Esophagus muscularis mucosa (tissue), 4 donors: ENCODE measurements at places on chromosomes 6 and 20. TPM values are rescaled to one million over a fixed set of nuclear protein-coding genes. Genes with fewer than 3 reads are reported as not detected.

Gene CLIC5
- 6.3 TPM for total RNA-seq

Gene GSTA2
- total RNA-seq, result not detected

Gene FNDC11
- total RNA-seq, result 0.39 TPM

Gene PNPLA1
- not detected for total RNA-seq

Gene WFDC10B
- 0.69 TPM for total RNA-seq

Gene GNAS-AS1
- total RNA-seq, result 0.42 TPM

Gene PEX7
- total RNA-seq, result 5.0 TPM

Gene LTA
- not detected for total RNA-seq

Gene C20orf141
- not detected for total RNA-seq

DNA sequence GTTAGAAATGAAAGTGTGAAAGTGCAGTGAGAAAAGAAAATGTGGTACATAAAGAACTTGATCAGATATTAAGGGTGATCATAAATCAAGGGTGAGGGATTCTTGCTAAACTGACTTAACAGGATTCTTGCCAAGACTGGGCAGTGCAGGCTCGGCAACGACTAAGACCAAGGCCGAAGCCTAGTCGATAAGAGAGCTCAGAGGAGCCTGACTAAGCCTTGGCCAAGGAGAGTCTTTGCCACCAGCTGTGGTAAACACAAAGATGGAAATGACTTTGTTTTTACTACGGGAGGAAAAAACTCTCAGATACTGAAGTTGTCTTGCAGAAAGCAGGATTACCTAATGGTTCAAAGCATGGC lies 196.6 kb downstream of the LY86 start:
- H3K27me3 ChIP-seq, result no peaks in the 10 kb centered on the region
- peaks cover 10% of the 10 kb centered on the region for H3K4me1 ChIP-seq
- no peak for DNase-seq
- H3K36me3 ChIP-seq, result no peaks in the 10 kb centered on the region
- H3K4me3 ChIP-seq, result no peak overlapping the region

- no peak overlapping the region for H3K27ac ChIP-seq
- no peaks in the 10 kb centered on the region for H3K27me3 ChIP-seq
- H3K4me3 ChIP-seq, result no peak overlapping the region
- H3K36me3 ChIP-seq, result no peaks in the 10 kb centered on the region
- H3K4me1 ChIP-seq, result no peaks in the 10 kb centered on the region
Observed at GRCh38 chr6:145823328-145823944, 8.8 kb upstream of the FBXO30 start.

GRCh38 chr6:72716916-72717315 lies 95.1 kb downstream of the KCNQ5 start:
- no peak for DNase-seq
- no peak overlapping the region for H3K4me3 ChIP-seq
- H3K27ac ChIP-seq, result no peak overlapping the region
- no peaks in the 10 kb centered on the region for H3K4me1 ChIP-seq

DNA sequence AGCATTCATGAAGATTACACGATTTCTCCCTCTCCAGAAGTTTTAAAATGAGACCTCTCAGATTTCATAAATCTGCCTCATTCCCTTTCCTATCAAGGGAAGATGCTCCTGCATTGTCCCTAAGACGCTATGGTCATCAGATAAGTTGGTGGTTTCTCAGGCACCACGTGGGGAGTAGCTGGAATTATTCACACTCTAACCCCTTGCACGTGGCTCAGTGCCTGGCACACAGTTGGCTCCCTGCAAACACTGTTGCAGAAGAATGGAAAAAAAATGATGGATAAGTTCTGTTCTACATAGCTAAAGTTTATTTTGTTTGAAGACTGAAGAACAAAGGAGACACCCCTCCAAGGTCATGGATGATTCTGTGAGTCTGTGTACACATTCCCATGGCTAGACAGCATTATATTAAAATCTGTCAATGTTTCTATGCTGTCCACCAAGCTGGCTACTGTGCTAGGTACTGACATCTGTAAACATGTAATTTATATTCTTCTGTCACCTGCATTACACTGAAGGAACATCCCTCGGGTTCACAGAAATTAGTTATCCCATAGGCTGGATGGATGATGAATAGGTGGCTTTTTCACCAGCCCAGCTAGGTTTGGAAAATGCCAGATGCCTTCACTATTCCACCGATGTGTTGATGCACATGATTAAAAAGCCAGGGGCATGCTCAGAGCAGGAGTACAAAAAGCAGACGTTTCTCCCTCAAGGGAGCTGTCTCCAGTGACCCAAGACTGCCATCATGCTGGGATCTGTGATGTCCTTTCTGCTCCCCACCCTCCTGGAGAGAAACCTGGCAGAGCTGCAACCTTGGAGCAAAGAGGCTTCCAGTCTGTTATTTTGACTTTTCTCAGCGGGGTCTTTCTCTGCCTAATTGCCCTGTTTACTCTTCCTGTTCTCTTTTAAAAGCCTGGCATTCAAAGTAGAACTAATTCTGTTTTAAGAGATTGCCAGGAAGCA lies 610.5 kb downstream of the UTRN start:
- H3K4me1 ChIP-seq, result peaks cover 9% of the 10 kb centered on the region
- H3K27me3 ChIP-seq, result no peaks in the 10 kb centered on the region
- no peak for DNase-seq
- H3K36me3 ChIP-seq, result no peaks in the 10 kb centered on the region
- H3K27ac ChIP-seq, result no peak overlapping the region

GRCh38 chr6:161188547-161189465 lies 85.1 kb downstream of the AGPAT4 start:
- H3K4me3 ChIP-seq, result no peak overlapping the region
- no peak overlapping the region for H3K27ac ChIP-seq
- H3K4me1 ChIP-seq, result no peaks in the 10 kb centered on the region
- H3K36me3 ChIP-seq, result no peaks in the 10 kb centered on the region
- DNase-seq, result peak; percentile 80

- peaks cover 17% of the 10 kb centered on the region for H3K4me1 ChIP-seq
- H3K36me3 ChIP-seq, result no peaks in the 10 kb centered on the region
- DNase-seq, result peak; percentile 82
- no peak overlapping the region for H3K4me3 ChIP-seq
- no peaks in the 10 kb centered on the region for H3K27me3 ChIP-seq
Observed at GRCh38 chr6:39801456-39802251, 9.5 kb downstream of the DAAM2 start.

GRCh38 chr20:32431457-32431856 lies 73.3 kb downstream of the ASXL1 start:
- no peak overlapping the region for H3K27ac ChIP-seq
- H3K36me3 ChIP-seq, result peaks cover 87% of the 10 kb centered on the region
- DNase-seq, result no peak
- H3K4me1 ChIP-seq, result no peaks in the 10 kb centered on the region
- no peak overlapping the region for H3K4me3 ChIP-seq

DNA sequence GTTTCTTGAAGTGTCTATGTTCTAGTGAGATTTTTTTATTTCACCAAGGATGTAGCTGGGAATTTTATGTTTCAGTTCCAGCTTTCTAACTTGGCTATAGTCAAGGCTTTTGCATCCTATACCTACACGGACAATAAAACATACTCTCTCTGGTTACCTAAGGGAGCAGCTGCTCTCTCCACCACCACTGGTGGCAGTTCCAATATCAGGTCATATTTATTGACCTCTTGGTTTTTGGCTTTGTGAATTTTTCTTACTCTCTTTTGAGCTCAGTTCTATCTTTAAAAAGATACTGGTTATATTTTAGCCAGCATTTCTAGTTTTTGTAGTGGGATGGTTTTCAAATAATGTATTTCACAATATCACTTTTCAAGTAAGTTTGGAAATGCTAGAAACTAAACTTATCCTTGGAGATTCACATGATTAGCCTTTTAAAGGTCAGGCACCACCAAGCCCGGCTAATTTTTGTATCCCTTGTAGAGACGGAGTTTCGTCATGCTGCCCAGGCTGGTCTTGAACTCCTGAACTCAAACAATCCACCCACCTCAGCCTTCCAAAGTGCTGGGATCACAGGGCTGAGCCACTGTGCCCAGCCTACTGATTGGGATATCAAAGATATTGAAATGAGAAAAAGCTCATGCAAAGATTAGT lies 34.7 kb upstream of the HAO1 start:
- no peaks in the 10 kb centered on the region for H3K27me3 ChIP-seq
- no peak for DNase-seq
- no peaks in the 10 kb centered on the region for H3K36me3 ChIP-seq
- H3K4me3 ChIP-seq, result no peak overlapping the region

DNA sequence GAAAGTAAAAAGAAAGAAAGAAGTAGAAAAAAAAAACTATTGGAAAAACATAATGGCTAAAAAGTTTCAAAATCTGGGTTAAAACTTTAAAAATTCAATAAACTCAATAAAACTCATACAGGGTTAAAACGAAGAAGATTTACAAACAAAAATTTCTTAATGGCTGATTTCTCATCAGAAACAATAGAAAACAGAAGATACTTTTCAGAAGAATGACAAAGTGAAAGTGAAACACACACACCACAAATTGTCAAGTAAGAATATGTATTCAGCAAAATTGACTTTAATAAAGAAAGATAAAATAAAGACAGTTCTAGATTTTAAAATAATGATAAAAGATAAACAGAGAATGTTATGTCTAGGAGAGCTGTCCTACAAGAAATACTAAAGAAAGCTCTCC lies 618.9 kb upstream of the GJE1 start:
- H3K27ac ChIP-seq, result no peak overlapping the region
- no peak overlapping the region for H3K4me3 ChIP-seq
- H3K27me3 ChIP-seq, result no peaks in the 10 kb centered on the region

DNA sequence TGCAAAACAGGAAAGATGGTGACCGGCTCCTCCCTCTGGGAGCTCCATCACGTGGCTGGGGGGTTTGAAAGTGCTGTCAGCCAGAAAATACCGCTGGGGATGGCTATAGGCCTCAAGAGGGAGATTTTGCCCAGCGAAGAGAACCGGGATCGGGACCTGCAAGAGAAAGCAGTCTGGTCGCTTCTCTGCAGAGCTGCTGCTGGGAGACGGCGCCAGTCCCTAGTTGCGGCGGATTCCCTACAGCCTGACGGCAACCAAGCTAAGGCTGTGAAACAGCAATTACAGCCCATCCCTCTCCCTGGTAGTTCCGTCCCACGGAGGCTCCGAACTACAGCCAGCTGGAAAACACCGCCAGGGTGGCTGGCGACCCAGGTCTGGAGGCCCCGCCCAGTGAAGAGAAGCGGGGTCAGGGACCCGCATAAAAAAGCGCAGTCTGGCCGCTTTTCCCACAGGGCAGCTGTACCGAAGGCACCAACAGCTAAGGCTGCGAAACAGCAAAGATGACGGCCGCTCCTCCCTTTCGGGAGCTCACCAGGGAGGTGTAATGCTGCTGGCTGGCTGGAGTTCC lies 238.1 kb upstream of the IRAK1BP1 start:
- DNase-seq, result no peak
- no peak overlapping the region for H3K27ac ChIP-seq
- H3K4me1 ChIP-seq, result peaks cover 5% of the 10 kb centered on the region
- no peaks in the 10 kb centered on the region for H3K27me3 ChIP-seq

DNA sequence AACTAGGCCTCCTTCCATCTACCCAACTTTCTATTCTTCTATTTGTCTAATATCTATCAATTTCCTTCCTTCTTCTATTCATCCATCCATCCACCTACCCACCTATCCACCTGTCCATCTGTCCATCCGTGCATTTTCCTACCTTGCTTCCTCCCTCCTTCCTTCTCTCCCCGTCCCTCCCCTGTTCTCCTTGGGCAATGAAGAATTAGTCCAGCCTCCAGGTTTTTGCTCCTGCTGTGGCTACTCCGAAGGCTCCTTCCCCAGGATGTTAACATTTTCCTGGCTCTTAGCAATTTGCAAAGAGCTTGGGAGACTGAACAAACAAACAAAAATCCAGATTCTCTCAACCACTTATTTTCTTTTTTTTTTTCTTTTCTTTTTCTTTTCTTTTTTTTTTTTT lies 81.6 kb downstream of the KCNB1 start:
- peak overlapping the region; percentile 92 for H3K27ac ChIP-seq
- DNase-seq, result no peak
- peaks cover 88% of the 10 kb centered on the region for H3K4me1 ChIP-seq
- H3K27me3 ChIP-seq, result no peaks in the 10 kb centered on the region

DNA sequence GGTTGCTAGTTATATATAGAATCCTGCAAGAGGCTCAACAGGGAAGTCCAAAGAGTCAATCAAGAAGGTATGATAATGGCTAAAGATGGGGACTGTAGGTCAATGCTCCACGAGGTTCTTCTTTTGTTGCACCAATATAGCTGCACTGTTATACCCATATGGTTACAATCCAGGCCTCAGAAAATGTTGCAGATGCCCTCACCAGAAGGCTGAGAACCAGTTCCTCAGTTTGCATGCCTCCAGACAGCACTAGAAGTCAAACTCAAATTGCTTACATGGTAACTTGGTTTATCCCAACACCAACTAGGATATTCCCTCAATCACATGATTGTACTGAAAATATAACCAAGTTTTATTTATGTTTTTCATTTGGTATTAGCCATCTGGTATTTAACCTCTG lies 12.1 kb downstream of the EEF1A1 start:
- H3K4me3 ChIP-seq, result no peak overlapping the region
- H3K36me3 ChIP-seq, result peaks cover 8% of the 10 kb centered on the region
- no peak for DNase-seq
- no peaks in the 10 kb centered on the region for H3K4me1 ChIP-seq
- no peaks in the 10 kb centered on the region for H3K27me3 ChIP-seq
- H3K27ac ChIP-seq, result no peak overlapping the region

DNA sequence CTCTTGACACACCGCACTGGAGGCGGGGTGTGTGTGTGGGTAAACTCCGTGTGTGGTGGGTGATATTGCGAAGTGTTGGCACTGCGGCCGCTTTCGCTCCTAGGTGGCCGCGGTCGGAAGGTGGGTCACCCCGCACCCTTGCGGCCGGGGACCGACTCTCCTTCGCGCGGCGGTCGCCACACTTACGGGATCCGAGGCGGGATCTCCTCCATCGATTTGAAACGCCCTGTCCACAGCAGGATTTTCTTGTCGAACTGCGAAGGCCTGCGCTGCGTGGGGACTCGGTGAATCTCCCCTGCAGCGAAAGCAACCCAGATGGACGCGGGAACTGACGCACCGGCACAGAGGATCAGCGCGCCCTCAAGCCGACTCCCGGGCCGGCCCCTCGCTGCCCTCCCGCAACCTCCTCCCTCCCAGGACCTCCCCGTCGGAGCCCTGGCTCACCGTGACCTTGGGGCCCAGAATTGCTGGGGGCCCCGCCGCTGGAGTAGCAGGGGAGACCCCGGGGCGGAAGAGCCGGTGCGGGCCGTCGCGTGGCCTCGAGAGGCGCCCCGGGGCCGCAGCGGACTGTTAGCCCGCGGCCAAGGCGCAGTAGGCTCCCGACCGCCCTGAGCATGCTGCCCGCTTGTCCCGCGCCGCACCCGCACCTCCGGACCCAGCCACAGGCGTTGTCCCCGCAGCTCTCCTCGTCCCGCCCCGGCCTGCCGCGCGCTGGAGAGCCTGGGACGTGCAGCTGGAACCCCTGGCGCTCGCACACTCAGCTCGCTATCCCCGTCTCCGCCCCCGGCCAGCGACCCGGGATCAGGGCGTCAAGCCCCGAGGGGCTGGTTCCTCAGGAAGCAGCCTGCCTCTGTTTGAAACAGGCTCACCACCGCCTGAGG lies at the start of gene FAM162B:
Gene FAM162B, minus strand, starts transcription at position 759 of the 881 bp plus-strand sequence. Its CDS starts 143 bp downstream, at position 616.
- H3K4me1 ChIP-seq, result peaks cover 12% of the 10 kb centered on the region
- no peaks in the 10 kb centered on the region for H3K36me3 ChIP-seq
- no peak for DNase-seq
- H3K4me3 ChIP-seq, result peak within 1 kb of the TSS; percentile 59

GRCh38 chr6:6376845-6377244 lies 56.4 kb upstream of the F13A1 start:
- no peaks in the 10 kb centered on the region for H3K4me1 ChIP-seq
- no peak overlapping the region for H3K27ac ChIP-seq
